ENCODE measurements at places on chromosomes 13 and 19.

DNA sequence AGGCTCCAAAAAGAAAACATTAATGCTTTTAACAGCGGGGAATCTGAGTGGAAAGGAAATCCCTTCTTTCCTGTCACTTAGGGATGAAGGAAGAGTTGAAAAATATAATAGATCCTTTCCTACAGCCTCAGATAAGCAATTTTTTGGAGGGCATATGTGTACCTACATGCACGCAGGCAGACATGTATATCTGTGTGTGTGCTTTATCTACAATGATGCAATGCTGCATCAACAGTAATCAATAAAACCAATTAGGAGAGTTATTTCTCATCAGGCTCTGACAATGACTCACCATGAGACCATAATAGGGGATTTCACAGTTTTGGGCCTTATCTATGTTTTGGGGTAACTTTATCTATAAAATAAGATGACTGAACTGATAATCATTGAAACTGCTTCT, 444.1 kb downstream of the ITGBL1 start:
- no peak for DNase-seq

GRCh38 chr13:95091755-95092154, 209.5 kb downstream of the ABCC4 start:
- no peak for DNase-seq

- no peak for DNase-seq
Observed at GRCh38 chr19:2288338-2288817, 6.4 kb upstream of the PEAK3 start.

- DNase-seq = no peak
Observed at GRCh38 chr13:113009743-113010509, 40.9 kb downstream of the MCF2L start.
